Left ventricle myocardium inferior (tissue), 1 donor: ENCODE measurements at places on chromosomes 5 and 9.

GRCh38 chr9:135049460-135049859, 38.0 kb upstream of the OLFM1 start:
- DNase-seq = no peak

DNA sequence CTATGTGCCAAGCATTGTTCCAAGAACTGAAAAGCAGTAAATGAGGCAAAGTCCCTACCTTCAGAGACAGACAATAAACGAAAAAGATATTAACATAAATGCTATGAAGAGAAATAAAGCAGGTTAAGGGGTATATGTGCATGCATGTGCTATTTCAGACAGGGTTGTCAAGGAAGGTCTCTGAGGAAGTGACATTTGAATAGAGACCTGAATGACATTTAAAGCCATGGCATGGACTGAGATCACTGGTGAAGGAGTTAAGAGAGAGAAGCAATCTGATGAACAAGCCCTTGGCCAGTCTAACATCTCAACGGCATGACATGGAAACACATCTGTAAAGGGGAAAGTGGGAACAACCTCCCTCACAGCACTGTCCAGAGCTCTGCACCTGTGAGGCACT, 14.5 kb downstream of the FBXO10 start:
- no peak for DNase-seq

- DNase-seq = no peak
Measured at GRCh38 chr9:133286523-133286922, 11.5 kb upstream of the ABO start.

DNA sequence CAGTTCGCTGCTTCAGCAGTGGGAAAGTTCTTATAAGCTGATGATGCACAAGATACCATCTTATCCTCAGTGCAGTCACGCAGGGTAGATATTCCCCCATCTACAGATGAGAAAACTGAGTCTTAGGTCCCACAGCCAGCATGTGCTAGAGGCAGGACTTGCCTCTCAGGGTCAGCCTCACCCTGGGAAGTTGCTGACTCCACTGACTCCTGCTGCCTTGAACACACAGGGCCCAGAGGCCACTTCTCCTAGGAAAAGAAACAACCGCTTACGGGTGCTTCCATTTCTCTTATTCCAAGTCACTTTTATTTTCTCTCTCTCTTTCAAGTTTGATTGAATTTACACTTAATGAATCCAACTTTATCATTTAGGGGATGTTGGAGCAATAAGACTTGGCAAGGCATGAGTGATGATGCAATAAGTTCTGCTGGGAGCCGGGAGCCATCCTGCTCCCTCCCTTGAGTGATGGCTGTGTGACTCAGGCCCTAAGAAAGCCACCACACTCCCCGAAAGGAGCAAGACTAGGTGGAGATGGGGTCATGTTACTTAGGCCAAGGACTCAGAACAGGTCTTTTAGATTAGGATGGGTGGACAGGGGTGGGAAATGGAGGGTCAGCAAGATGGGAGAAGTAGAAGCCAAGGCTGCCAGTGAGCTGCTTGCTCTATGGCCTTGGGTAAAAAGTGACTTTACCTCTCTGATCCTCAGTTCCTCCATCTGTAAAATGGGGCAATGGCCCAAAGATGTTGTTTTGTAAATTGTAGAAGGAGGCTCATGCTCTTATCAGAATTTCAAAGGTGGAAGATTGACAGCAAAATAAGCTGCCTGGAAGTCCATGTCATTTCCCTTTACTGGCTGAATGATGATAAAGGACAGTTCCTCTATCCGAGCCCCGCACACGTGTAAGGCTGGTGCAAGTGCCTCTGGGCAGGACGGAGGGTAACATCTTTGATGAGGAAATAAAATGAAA, 67.4 kb upstream of the ZNF618 start:
- DNase-seq = peak; percentile 18

DNA sequence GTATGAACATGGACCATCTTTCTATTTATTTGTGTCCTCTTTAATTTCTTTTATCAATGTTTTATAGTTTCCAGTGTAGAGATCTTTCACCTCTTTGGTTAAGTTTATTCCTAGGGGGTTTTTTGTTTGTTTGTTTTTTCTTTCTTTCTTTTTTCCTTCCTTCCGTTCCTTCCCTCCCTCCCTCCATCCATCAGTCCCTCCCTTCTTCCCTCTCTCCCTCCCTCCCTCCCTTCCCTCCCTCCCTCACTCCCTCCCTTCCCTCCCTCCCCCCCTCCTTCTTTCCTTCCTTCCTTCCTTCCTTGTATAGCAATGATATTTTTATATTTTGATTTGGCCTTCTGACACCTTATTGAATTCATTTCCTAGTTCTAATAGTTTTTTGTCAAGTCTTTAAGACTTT, 23.4 kb upstream of the IGFBPL1 start:
- DNase-seq = no peak

DNA sequence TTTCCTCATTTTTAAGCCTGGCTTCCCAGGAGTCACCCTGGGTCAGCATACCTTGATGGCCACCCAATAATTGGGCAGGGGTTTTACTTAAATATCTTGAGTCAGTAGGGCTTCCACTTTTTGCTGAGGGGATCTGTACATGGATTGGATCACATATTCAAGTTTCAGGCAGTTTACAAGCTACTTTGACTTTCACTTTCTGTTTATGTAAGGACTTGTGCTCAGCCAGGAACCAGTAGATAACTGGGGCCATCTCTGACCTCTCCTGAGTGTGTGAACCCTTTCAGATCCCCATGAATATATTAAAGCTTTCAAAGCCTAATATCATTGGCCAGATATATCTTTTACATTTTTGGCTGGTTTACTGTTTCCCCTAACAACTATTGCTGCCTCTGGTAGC, 45.1 kb downstream of the SLCO6A1 start:
- no peak for DNase-seq

- no peak for DNase-seq
Measured at GRCh38 chr5:77824981-77825380, 48.8 kb upstream of the TBCA start.

GRCh38 chr5:115599924-115600323, 2.4 kb downstream of the TICAM2 start:
- DNase-seq = no peak
